ENCODE measurements at places on chromosomes 12 and 14.

GRCh38 chr14:22147716-22148115, 441.3 kb downstream of the DAD1 start:
- DNase-seq, result no peak

DNA sequence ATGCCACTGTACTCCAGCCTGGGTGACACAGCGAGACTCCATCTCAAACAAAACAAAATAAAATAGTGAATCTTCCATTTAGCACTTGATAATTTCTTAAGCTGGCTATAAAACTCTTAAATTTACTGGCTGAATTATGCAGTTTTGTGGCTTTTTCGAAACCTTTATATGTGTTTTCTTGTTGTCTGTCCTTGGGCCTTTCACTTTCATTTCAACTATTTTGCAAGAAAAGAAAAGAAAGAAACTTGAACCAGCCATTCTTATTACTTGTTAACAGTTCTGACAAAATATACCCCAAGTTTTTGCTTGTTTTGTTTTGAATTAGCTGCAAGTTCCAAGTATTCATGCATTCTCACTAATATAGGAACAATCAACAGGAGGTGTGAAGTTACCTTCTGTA, 42.8 kb downstream of the PRICKLE1 start:
- DNase-seq, result no peak

DNA sequence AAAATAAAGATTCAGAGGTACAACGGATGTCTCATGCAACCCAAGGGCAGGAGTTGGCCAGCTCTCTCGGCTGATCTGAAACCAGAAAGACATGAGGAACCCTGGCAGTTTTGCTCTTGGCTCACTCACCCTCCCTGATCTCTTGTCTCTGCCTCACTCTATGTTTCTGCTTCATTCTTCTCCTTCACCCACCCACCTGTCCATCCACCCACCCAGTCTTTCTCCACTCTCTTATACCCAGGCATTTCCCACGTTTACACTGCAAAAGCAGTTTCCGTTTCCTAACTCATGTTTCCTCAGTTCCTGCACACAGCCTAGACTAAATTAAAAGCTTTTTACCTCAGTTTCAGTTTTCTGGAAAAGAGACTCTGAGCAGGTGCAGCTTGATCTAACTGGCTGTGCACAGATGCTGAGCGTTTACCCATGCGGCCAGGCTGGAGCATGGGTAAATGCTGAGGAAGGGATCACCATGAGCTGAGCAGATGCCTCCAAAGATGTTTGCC, 157.6 kb downstream of the PRKCH start:
- DNase-seq, result no peak

DNA sequence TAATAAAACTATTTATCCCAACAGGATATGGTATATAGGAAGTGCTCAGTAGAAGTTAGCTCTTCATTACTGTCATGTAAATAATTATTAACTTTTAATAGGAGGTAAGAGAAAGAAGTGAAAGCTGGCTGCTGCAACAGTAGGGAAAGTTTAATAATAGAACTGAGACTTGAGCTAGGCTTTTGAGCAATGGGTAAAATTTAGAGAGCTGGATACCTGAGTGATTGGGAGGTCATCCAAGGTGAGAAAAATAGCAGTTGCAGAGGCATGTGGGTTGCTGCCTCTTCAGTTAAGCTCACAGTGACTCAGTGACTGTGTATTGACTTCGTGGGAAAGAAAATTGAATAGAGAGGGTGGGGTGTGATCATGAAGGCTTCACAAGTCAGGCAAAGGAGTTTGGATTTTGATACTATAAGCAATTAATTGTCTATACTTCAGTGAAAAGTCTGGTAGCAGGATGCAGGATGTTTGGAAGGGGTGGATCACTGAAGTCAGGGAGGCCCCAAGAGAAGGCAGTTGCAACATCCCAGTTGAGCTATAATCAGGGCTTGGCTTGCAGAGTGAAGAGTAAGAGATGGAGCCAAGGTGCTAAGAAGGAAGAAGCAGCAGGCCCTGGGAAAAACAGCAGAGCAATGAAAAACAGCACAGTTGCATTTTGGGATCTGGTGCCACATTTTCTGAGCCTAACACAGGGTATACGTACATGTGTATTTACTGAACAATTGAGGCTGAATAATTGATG, 172.0 kb upstream of the FRMD6 start:
- no peak for DNase-seq

DNA sequence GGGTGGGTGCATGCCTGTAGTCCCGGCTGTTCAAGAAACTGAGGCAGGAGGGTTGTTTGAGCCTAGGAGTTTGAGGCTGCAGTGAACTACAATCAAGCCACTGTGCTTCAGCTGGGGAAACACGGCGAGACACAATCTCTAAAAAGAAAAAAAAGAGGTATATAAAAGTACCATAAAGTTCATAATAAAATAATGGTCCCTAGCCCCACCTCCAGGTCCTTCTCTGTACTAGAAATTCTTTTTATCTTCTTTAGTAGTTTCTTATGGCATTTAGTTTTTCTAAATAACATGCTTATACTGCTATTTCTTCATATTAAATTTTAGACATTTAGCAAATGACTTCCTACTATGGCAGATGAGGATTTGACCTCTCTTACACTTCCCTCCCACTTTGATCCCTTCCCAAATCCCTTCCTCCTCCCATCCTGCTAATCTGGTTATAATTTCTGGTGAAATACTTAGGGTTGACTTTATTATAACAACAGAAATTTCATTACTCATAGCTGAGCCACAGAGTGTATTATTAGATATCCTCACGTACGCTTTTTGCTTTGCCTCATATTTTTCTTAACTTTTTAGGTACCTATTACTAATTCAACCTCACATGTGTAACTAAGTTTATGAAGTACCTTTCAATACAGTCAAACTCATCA, 94.7 kb downstream of the SLC41A2 start:
- DNase-seq, result no peak

- DNase-seq, result peak; percentile 66
These were observed 836 bp downstream of the EVL start for GRCh38 chr14:100065942-100066574.

DNA sequence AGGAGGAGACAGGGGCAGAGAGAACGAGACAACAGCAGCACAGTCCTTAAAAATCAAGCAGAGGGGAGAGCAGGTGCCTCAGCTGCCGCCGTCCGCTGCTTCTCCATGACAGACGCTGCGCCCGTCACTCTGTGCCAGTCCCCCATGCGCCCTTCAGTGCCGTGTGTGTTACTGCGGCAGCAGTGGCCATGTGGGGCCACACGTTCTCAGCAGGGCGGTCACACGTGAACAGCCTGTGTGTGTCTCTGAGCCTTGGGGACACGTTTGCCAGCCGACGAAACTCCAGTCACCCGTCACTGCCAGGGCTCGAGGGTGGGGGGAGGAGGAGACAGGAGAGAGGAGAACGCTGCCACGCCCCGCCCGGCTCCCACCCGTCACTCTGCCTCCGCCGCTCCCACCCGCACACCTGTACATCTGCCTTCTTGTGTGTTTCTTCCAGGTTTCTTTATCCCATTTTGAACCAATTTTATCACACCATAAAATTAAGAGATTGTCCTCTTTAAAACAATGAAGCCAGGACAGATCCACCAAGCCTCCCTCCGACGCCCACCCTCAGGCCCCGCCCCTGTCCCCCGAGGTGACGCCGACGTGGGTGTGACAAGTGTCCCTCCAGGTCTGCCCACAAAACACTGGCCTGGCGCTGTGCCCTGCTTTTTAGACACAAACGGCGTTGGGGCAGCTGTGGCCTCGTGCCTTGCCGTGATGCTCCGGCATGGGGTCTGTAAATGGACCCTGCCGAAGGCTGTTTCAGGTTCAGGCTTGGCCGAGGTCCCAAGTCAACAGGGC, 58.2 kb downstream of the GALNT9 start:
- DNase-seq, result no peak

DNA sequence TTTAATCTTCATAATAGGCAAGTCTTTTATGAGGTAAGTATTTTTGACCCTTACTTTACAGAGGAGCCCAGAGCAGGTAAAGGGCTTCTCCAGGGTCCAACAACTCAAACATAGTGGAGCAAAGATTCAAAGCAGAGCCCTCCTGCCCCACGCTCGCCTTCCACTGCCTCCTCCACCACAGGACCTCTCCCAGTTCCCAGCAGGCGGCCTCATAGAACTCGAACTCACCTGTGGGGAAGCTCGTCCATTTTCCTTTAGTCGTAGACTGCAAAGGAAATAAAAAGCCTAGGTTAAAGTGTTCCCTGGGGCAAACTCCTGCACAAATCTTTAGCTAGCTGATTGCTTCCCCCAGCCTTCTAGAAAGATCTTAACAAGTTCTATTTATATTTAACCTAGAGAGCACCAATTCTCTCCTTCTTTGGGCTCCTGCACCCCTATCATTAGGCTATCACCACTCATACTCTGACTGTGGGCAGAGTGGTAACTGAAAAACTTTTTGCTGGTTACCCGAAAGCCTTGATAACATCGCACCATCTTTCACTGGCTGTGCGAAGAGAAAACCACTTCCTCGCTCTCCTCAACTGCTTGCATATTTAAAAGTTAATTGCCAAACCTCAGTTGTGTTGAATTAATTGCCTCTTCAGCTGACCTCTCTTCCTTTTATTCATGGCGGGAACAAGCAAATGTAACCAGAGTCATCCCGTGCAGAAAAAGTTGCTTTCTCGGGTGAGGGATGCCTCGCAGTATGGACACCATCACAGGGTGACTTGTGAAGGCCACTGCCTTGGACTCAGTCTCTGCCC, 299.6 kb downstream of the DPF3 start:
- DNase-seq, result no peak

- no peak for DNase-seq
These were observed 242.9 kb upstream of the SEL1L start for GRCh38 chr14:81776531-81776930.

DNA sequence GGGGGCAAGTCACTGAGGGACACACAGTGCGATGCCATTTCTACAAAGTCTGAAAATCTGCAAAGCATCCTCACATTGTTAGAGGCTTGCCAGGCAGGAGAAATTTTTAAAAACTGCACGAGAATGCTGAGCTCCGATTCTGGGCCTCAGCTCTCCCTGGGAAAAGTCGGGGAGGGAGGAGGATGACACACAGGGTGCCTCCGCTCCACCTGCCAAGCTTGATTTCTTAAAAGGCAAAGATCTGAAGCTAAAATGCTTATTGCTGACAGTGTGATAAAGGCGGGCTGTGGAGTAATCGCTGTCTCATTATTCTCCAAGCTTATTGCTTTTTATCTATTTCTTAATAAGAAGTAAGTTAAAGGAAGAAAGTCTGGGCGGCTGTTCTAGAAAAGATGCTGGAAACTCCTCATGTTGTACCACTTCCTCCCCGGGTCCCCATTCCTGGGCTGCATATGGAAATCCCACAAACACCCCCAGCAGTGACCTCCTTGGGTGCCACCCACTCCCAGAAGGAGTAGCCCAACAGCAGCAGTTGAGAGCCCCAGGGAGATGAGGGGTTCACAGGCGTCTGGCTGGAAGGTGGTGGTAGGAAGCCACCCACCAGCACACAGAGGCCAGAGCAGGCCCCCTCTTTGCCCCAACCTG, 55.0 kb downstream of the CCDC85C start:
- no peak for DNase-seq
